SK-N-SH treated with all-trans-retinoic acid at 6 μM for 48 hours (cell line): ENCODE measurements at places on chromosomes 1 and 21.
A peak's percentile ranks its signal among the peaks of the same experiment; 100 is the strongest.

GRCh38 chr1:41738475-41738874 is 180.2 kb downstream of the HIVEP3 start:
- no peak for ATAC-seq

DNA sequence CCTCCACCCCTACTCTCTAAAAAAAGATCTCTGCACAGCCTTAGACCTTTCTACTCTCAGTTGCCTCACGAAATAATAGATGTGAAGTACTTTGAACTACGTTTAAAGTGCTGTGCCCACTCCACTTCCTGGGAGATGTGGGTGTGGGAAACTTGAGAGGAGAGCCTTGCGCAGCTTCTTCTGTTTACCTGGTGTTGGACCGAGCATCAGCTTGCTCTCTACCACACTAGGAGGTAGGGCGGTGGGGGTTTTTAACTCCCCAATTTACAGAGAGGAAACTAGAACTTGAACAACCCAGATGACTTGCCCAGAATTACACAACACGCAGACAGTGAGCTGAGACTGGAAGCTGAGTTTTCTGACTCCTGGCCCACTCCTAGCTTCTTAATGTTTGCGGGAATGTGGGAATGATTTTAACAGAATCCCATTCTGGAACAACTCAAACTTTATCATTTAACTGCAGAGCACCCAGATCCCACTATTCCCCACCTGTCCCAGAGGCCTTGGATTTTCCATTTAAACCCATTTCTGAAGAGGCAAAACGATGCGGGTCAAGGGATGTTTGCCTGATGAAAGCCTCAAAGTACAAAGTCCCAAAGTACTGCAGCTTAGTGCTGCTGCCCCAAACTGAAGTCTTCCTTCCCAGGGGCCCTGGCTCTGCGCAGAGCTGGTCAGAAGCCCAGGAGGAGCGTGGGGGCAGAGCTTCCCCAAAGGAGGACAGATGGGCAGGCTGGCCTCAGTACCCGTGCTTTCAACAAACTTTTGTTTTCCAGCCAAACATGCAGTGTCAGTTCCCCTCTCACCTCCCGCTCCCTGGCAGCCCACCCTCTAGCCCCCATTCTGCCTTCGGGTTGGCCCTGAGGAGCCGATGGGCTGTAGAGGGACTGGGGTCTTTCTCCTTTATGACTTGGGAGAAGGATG is 19.0 kb downstream of the BTG2 start:
- no peak for ATAC-seq

DNA sequence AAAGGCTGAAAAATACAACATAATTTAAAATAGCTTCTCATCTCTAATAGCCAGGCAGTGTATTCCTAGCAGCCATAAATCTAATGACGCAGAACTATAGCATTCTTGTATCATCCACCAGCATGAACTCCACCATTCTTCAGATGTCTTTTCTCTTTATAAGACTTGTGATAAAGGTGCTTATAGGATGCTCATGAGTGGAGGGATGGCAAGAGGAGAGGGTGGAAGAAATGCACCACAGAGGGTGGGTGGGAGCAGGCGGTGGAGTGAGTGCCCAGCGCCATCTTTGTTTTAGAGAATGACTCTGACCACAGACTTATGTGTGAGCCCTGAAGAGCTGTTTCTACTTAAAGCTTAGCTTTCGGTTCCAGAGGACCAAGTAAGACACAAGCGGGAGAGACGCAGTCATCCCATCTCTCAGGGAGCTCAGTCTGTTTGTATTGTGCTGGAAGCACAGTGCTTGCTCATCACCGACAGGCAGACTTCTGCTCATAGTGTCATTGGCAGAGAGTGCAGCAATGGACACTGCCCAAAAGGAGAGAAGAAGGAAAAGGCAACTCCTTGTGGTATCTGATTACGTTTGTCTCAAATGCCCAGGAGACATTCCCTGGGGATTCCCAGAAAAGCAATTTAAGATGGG is 65.6 kb downstream of the KCNJ15 start:
- ATAC-seq: no peak

GRCh38 chr21:45824546-45825215 is 156.9 kb upstream of the COL6A1 start:
- ATAC-seq: no peak

DNA sequence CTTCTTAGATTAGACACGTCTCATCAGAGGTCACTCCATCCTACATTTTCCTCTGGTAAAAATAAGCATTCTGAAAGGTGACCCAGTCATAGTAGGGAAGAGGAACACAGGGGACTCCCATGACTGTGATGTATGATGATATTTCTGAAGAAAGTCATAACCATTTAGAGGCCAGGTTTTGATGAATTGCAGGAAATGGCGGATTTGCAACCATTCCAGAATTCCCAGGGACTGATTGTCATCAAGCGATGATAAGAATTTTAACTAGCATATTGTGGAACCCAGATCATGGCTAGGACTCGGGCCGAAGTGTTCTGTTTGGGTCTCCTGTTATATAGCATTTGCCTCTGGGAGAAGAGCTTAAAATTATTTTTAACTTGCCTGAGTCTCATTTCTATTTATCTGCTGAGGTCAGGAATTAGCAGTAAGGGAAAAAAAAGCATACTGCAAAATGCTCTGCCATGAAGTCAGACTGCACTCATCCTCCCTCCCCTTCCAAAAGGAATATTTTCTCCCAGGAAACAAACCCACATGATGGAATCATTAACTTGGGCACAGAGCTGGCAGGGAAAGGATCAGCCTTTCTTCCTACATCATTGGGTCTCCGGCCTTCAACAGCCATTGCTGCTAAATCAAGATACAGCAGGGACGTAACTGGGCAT is 286.7 kb downstream of the HLX start:
- peak; percentile 76 for ATAC-seq

- ATAC-seq: no peak
Observed at GRCh38 chr21:39647476-39647875, 34.7 kb downstream of the B3GALT5 start.

DNA sequence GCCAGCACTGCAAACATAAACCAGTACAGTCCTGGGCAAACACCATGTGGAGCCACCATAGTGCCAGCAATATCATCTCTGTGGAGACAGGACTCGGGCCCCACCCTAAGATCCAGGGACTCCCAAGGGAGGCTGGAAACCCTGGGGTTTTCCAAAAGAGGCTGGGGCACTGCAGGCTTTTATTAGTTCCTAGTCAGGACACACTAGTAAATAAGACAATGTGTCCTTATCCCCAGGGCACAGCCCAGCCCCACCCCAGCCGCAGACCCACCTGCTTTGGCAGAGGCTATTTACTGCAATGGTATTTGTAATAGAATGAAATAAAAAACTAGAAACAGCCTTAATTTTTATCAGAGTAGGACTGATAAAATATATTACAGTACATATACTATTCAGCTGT is 486 bp upstream of the GJB3 start:
- no peak for ATAC-seq

DNA sequence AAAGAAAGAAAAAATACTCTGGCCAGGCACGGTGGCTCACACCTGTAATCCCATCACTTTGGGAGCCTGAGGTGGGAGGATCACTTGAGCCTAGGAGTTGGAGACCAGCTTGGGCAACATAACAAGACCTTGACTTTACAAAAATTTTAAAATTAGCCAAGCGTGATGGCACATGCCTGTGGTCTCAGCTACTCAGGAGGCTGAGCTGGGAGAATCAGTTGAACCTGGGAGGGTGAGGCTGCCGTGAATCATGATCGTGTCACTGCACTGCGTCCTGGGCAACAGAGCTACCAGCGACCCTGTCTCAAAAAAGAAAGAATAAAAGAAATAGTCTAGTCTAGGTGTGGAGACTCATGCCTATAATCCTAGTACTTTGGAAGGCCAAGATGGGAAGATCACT is 22.3 kb downstream of the RRP1B start:
- no peak for ATAC-seq

- ATAC-seq: no peak
Observed at GRCh38 chr1:213688655-213689054, 299.1 kb upstream of the PROX1 start.

DNA sequence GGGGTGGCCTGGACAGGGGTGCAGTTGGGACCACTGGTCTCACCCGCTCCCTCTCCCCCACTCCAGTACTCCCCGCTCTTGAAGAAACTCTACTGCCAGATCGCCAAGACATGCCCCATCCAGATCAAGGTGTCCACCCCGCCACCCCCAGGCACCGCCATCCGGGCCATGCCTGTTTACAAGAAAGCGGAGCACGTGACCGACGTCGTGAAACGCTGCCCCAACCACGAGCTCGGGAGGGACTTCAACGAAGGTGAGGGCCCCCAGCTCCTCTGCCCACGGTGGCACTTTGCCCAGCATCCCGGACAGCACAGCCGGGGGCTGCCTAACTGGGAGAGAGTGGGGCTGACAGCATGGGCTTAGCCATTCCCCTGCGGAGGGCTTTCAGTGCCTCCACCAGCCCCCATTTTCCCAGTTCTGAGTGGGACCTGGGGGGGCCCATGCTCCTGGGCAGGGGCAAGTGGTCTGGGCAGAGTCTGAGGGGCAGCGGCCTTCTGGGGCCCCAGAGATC is 30.2 kb upstream of the CCDC27 start:
- ATAC-seq: no peak

DNA sequence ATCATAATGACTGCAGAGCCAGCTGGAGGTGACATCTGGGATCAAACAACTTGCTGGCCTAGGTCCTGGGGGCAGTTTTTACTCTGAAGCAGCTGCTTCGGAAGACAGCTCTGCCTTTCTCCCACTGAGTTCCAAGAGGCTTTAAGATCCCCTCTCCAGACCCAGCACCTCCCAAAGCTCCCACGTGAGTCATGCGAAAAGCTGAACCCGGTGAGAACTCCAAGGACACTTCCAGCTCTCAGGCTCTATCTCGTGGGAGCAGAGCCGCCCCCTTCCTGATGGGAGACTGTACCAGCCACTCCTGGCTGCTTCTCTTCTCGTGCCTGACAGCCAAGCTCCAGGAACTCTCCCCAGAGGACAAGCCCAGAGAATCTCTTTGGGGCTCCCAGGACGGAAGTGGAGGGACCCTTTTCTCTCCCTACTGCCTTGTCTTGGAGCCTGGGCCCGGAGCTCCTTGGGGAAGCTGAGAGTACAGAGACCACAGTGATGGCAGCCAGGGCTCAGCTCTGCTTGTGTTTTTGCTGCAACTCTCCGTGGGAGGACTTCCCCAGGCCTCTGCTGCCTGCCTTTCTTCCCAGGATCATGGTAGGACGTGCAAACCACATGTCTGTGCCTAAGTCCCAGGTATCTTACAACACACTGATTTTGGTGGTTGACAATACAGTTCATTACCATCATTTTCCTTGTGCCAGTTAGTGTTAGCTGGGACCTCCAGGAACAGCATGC is 40.6 kb downstream of the STUM start:
- no peak; the same call in 2 of the 3 replicates for ATAC-seq

- no peak for ATAC-seq
Observed at GRCh38 chr1:64701071-64701470, 43.8 kb upstream of the RAVER2 start.

GRCh38 chr1:1627829-1628753 is 3.9 kb upstream of the MMP23B start:
- ATAC-seq: no peak

DNA sequence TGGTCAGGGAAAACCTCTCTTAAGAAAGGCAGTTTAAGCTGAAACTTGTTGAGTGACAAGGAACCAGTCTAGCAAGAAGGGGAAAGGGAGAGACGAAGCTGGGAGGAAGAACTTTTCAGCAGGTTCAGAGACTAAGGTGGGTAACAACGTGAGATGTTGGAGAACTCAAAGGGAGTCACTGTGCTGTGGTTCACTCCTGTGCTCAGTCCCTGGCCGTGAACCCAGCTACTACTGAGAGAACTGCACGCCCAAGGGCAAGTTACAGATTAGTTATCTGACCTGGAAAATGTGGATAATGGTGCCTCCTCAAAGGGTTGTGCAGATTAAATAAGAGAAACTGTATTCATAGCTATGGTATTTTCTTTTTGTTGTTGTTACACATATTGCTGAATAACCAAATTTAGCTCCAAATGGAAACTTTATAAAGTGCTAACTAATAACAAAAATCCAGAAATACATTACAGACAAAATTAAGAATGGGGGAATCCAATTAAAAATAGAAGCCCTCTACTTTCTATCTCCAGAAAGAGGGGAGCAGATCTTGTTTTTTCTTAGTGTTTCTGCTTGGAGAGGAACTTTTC is 2.9 kb downstream of the ZBTB40 start:
- no peak for ATAC-seq

- no peak for ATAC-seq
Observed at GRCh38 chr1:59272507-59272906, 24.4 kb upstream of the FGGY start.
